ENCODE measurements at places on chromosomes 3 and 15. TPM values are rescaled to one million over a fixed set of nuclear protein-coding genes. Genes with fewer than 3 reads are reported as not detected.

LXN gene
- total RNA-seq = 75.5 TPM

PPP1R14D gene
- total RNA-seq = not detected

GRM7 gene
- not detected for total RNA-seq

NSUN3 gene
- 8.2 TPM for total RNA-seq

LSMEM2 gene
- total RNA-seq = not detected

HTR3E gene
- total RNA-seq = not detected

CD200 gene
- 5.0 TPM for total RNA-seq

AGTR1 gene
- total RNA-seq = 2.8 TPM

MAGI1 gene
- total RNA-seq = 6.4 TPM

SLC51B gene
- total RNA-seq = not detected

TGM5 gene
- not detected for total RNA-seq

NAALADL2 gene
- total RNA-seq = 1.0 TPM

GOLGA8N gene
- 0.84 TPM for total RNA-seq

ALCAM gene
- 93.4 TPM for total RNA-seq

SLC25A20 gene
- 9.8 TPM for total RNA-seq

SNTN gene
- not detected for total RNA-seq

NOX5 gene
- not detected for total RNA-seq

GOLGA6B gene
- total RNA-seq = not detected

SAMMSON gene
- not detected for total RNA-seq

BTLA gene
- not detected for total RNA-seq

SCAMP5 gene
- total RNA-seq = 0.45 TPM

SCAANT1 gene
- not detected for total RNA-seq

PAQR5 gene
- total RNA-seq = 1.2 TPM

ATP13A4 gene
- total RNA-seq = 0.15 TPM

GP9 gene
- total RNA-seq = not detected

CRBN gene
- total RNA-seq = 38.7 TPM

GPR160 gene
- total RNA-seq = 0.15 TPM

SRGAP3 gene
- total RNA-seq = 1.2 TPM

FBXW12 gene
- not detected for total RNA-seq

FANCD2OS gene
- not detected for total RNA-seq

ZCWPW2 gene
- 0.74 TPM for total RNA-seq

TP63 gene
- not detected for total RNA-seq

TSEN2 gene
- 15.9 TPM for total RNA-seq

SLC38A3 gene
- total RNA-seq = not detected

PLA2G4E gene
- not detected for total RNA-seq

CPN2 gene
- not detected for total RNA-seq

SI gene
- not detected for total RNA-seq

CHRNA3 gene
- not detected for total RNA-seq

TNNC1 gene
- not detected for total RNA-seq

Measured in bronchus fibroblast of lung (primary cell).